Placental epithelial cell (primary cell): ENCODE measurements at places on chromosomes 11 and 22. TPM values are rescaled to one million over a fixed set of nuclear protein-coding genes. Genes with fewer than 3 reads are reported as not detected.

Gene GRK3
- total RNA-seq = 2.4 and 2.7 TPM in 2 replicates

Gene PLEKHA7
- 80.9 and 122 TPM in 2 replicates for total RNA-seq

Gene TST
- 32.6 and 33.0 TPM in 2 replicates for total RNA-seq

Gene OR51S1
- not detected in 2 replicates for total RNA-seq

Gene CCDC82
- total RNA-seq = 12.6 and 14.7 TPM in 2 replicates

Gene TPBGL
- total RNA-seq = under 0.01 TPM in 2 replicates

Gene TP53I11
- total RNA-seq = under 0.01 TPM in 1 of 2 replicates, not detected in the other

Gene NOX4
- 1.1 and 1.6 TPM in 2 replicates for total RNA-seq

Gene FAM227A
- total RNA-seq = 1.2 and 3.1 TPM in 2 replicates

Gene PGA5
- total RNA-seq = not detected in 2 replicates

Gene KRTAP5-9
- total RNA-seq = not detected in 2 replicates

Gene ME3
- 38.0 and 56.9 TPM in 2 replicates for total RNA-seq

Gene BEST1
- total RNA-seq = under 0.01 and 0.11 TPM in 2 replicates

Gene FOLR3
- 2.3 and 2.4 TPM in 2 replicates for total RNA-seq
